ENCODE measurements at places on chromosomes 1 and 21.

DNA sequence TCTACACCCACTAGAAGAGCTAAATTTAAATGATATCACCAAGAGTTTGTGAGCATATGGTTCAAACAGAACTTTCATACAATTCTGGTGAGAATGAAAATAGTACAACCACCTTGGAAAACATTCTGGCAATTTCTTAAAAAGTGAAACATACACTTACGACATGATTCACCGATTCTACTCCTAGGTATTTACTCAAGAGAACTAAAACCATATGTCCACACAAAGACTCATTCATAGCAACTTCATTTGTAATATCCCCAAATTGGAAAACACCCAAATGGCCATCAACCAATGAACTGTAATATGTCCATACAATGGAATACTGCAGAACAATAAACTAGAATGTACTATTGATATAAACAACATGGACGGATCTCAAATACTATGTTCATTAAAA is 51.2 kb upstream of the ADAM30 start:
- DNase-seq = peak; percentile 75

DNA sequence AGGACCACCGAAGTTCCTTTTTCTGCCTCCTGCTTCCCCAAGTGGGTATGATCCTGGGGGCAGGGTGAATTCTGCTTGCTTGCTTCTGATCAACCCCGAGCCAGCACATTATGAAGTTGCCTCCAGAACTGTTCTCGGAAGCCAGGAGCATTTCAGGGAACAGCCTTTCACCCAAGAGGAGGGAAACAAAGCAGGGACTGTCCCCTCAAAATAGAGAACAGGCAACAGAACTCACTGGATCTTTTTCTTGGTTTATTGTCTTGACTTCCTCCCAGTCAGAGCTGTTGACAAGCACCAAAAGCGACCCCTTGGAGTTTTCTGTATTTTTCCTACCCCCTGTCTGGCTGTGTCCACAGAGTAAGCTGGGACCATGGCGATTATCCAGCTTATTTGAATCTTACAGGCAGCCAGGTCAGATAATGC is 258.3 kb upstream of the SGIP1 start:
- DNase-seq = no peak

- DNase-seq = no peak
Measured at GRCh38 chr21:44018813-44019567, 6.9 kb downstream of the TRAPPC10 start.

GRCh38 chr1:52996653-52997052 is 65.4 kb upstream of the PODN start:
- no peak for DNase-seq

DNA sequence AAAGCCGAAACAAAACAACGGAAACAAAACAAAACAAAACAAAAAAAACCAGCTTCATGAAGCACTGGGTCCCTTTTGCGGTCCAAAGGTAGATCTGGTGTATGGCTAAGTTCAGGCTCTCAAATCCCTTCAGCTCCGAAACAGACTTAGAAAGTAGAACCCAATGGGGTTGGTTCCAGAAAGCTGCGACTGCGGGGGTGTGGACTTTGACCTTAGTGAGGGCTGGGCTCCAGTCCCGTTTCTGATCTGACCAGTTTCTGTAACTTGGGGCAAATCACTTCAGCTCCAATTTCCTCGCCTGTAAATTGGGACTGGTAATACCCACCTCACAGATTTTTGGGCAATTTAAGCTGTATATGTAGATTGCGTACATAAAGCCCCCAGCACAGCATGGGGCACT is 105.2 kb downstream of the ZSCAN20 start:
- DNase-seq = no peak

DNA sequence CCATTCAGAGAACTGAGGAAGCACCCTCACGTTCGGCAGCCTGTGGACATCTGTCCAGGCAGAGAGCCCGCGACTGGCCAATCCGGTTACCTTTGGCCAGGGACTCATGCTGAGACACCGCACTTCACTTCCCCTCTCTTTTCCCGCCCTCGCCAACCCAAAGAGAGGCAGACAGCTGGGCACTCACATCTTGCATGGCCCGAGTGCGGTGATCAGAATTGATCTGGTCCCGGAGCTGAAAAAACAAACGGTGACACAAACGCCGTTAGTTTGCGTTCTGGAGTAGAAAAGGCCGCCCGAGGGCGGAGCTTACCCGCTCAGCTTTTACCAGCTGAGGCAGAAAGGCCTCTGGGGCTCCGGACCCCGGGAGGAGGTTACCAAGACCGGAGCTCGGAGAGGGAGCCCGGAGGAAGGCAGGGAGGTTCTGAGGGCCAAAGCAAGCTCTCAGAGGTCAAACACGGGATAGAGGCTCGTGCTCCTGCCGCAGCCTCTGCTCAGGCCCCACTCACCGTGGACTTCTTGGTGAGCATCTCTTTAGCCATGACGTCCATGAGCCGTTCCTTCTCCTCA is 376 bp downstream of the SF3A3 start:
- DNase-seq = no peak

Measured in AG09309 (cell line).